ENCODE measurements at places on chromosomes 1 and 21.

DNA sequence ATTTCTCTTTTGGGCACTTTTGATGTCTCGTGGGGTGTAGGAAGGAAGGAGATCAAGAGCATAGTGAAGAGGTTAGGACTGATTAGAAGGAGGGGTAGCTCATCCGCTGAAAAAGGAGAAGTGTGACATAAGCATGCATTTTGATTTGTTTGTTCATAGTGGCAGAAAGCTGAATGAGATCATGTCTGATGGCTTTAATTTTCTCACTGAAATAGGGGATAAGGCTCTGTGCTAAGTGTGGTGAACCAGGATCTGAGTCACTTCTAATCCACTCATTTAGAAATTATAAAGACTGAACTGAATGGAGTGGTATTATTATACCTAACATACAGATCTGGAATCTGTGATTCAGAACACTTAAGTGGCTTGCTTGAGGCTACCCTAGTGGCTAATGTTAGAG, 344.5 kb downstream of the PDE4B start:
- no peak for DNase-seq

DNA sequence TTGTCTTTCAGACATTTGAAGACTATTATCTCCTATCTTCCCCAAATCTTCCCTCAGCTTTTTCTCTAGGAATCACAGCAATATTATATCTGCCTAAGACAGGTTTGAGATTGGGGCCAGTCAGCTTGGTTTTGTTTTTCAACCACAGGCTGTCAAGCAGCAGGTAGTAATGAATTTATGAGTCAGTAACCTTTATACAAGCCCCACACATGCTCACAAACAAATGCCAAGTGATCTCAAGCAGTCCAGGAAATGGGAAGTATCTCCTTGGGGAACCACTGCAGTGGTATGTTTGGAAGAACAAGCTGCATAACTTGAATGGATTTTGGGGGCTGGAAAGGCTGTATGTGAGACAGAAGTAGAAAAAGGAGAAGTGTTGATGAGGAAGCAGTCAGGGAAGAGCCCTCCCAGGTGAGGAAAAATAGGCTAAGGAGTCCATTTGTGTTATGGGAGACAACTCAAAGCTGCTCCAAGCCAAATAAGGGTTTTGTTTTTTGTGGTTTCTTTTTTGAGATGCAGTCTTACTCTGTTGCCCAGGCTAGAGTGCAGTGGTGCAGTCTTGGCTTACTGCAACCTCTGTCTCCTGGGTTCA, 2.1 kb downstream of the DHDDS start:
- DNase-seq = no peak

- no peak for DNase-seq
These were observed 57.2 kb downstream of the EDN2 start for GRCh38 chr1:41427122-41427913.

DNA sequence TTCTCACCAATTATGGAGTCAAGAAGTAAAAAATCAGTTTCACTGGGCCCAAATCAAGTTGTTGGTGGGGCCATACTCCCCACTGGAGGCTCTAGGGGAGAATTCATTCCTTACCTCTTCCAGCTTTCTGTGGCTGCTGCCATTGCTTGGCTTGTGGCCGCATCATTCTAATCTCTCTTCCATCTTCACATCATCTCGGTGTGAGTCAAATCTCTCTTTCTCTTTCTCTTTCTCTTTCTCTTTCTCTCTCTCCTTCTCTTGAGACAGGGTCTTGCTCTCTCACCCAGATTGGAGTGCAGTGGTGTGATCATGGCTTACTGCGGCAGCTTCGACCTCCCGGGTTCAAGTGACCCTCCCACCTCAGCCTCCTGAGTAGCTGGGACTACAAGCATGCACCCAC, 28.1 kb downstream of the FAM89A start:
- no peak for DNase-seq

GRCh38 chr1:227357171-227357926, 39.1 kb upstream of the CDC42BPA start:
- no peak for DNase-seq

GRCh38 chr1:177278626-177279390, 108.0 kb downstream of the BRINP2 start:
- no peak for DNase-seq

GRCh38 chr21:45154511-45155508, 80.4 kb downstream of the ADARB1 start:
- DNase-seq = no peak

GRCh38 chr1:24858277-24858676, 71.8 kb downstream of the RUNX3 start:
- DNase-seq = no peak

GRCh38 chr1:93848350-93848883, 30.6 kb downstream of the DNTTIP2 start:
- no peak for DNase-seq

DNA sequence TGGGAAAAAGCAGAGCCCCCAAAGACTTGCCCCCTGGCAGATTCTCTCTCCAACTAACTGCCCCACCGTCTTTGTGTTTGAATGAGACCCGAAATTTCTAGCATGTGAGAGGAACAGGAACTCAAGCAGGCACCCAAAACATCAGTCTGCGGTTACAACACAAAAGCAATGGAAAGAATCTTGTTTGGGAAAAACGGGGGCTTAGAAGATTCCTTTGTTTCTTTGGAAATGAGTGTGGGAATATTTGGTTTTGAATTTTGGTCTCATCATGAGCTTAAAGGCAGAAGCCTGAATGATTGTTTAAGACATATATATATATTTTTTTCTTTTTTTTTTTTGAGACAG, 188.9 kb upstream of the TMEM51 start:
- DNase-seq = no peak

DNA sequence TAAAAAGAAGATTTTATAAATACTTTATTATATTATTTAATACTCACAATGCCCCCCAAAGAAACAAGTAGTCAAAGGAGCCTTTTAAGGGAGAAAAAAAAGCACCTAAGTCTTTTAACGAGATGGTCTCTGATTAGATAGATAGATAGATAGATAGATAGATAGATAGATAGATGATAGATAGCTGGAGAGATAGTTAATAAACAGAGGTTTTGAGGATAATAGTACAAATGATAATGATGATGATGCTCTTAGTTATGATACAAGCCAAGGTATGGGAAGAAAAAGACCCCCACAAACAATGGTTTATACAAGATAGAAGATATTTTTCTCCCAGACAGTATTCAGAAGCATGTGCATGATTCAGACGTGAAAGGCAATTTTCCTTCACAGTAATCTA, 14.6 kb upstream of the EDEM3 start:
- DNase-seq = no peak

DNA sequence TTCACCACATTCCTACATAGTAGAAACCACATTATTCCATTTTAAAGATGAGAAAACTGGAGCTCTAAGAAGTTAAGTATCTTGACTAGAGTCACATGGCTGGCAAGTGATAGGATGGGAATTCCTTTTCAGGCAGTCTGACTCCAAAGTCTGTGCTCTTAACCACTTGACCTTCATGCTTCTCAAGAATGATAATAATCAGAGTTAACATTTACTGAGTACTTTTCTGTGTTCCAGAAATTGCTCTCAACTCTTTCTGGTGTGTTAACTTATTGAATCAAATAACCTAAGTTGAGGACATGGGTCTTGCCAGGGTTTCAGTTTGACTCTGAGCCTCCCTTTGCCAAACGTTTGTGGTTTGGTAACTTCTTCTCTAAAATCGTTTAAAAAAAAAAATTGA, 169.4 kb downstream of the RASAL2 start:
- DNase-seq = no peak

DNA sequence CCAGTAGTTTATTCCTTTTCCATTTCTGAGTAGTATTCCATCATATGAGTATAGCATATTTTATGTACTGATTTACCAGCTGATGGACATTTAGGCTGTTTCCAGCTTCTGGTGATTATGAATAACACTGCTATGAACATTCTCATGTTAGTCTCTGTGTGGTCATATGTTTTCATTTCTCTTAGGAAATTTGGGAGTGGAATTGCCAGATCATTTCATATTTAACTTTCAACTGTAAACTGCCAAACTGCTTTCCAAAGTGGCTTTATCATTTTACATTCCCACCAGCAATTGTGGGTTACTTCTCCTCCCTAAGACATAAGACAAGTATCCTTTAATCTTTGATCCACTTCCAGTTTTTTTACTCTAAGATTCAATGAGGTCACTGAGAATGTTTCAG, 85.7 kb upstream of the RALGPS2 start:
- no peak for DNase-seq

- peak; percentile 29 for DNase-seq
These were observed 31.0 kb downstream of the SLC45A1 start for GRCh38 chr1:8348777-8349472.

DNA sequence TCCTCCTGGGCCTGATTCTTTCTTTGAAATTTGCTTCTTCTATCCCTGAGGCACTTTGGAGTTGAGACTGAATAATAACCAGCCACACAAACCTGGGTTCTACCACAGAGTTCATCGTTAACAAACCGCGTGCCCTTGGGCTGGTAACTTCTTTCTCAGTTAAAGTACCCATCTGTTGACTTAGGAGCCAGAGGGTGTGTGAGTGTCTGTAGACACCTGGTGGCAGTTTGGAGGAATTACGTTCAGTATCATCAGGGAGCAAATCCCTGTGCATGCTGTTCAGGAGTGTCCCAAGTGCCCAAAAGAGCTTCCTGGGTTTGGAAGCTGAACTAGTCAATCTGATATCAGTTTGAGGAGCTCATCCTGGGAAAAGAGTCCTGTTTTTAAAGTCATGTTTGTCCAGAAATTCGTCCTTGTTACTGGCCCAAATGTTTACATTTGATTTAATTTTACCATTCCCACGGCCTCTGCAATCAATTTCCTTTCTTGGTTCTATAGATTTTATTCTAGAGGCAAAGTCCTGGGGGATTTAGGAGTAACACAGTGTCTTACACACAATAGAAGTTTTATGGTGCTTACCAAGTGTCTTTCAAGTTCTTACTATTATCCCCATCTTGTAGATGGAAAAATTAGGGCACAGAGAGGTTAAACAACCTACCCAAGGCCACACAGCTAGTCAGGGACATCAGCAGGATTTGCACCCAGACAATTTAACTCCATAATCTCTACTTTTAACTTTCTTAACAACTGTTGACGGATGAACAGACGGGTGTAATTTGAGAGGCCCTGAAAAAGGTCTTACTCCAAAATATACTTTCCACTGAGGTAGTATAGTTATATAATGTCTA, 26.7 kb upstream of the RPTN start:
- no peak for DNase-seq

DNA sequence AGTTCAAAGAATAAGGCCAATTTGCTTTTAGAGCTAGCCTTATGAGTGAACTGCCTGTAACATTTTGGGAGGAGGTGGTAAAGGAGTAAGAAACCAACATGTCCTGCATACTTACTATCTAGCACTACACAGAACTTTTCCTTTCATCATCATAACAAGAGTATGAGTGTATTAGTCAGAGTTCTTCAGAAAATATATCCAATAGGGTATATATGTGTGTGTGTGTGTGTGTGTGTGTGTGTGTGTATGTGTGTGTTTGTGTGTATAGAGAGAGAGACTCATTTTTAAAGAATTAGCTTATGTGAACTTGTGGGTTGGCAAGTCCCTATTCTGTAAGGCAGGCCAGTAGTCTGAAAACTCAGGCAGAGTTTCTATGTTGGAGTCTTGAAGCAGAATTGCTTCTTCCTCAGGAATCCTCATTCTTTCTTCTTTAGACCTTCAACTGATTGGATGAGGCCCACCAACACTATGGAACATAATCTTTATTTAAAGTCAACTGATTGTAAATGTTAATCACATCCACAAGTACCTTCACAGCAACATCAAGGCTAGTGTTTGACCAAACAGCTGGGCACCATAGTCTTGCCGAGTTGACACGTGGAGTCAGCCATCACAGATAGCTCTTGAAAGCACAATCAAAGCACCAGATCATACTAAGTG, 121.9 kb downstream of the CYYR1 start:
- DNase-seq = no peak

GRCh38 chr1:229035748-229036082, 235.2 kb upstream of the RAB4A start:
- DNase-seq = no peak
